ENCODE measurements at places on chromosomes 2 and 18.

DNA sequence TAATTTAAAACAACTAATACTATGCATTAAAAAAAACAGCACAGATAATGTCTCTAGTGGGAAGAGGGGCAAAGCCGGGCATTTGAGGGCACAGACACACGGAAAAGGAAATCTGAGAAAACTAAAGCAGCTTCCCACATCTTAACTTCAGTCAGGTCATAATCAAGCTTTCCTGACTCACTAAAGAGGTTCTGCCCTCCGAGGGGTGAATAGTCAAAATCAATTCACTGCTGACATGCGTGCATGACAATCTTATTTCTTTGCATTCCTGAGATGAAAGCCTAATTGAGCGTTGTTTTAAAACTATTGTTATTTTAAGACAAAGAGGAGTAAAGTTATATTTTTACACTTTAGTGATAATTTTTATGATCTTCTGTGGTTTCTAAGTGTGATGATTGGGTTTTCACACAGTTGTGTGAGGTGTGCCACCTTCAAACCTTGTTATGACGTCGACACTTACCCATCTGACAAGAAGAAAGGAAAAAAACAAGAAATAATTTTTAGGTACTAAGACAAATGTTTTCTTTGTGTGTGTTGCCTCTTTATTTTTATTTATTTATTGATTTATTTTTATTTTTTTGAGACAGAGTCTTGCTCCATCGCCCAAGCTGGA is 90.9 kb downstream of the GATA6 start:
- DNase-seq = no peak

GRCh38 chr18:7177116-7177744 is 53.7 kb upstream of the LRRC30 start:
- DNase-seq = peak; percentile 36

DNA sequence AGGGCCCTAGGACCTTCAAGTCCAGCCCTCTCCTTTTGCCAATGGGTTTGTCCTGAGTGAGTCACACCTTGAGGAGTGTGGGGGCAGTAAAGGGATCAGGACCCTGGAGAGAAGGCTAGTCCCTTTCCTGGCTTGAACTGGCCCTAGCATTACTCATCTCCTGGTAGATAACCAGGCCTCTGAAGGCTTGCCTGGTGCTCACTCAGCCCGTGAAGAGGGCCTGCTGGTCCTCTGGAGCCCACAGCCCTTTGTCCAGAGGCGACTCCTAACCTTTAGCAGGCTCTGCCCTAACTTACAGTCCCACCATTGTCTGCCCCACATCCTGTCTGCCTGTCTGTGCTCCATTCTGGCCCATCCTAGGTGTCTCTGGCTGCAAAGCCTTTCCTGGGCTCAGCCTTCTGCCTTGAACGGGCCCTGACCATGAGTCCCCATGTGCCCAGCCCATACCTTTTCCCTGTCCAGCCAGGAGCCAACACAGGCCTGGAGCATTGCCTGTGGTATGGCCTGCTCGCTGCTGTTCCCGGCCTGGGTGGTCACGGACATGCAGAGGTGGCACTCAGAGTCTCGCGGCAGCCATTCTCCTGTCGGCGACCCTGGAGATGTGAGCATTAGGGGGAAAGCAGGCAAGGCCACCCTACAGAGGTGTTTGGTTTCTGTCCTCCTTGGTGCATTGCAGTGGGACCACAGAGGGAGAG is 5.0 kb downstream of the SFTPB start:
- DNase-seq = no peak

- no peak for DNase-seq
Observed at GRCh38 chr2:122019724-122020123, 264.3 kb downstream of the TSN start.

DNA sequence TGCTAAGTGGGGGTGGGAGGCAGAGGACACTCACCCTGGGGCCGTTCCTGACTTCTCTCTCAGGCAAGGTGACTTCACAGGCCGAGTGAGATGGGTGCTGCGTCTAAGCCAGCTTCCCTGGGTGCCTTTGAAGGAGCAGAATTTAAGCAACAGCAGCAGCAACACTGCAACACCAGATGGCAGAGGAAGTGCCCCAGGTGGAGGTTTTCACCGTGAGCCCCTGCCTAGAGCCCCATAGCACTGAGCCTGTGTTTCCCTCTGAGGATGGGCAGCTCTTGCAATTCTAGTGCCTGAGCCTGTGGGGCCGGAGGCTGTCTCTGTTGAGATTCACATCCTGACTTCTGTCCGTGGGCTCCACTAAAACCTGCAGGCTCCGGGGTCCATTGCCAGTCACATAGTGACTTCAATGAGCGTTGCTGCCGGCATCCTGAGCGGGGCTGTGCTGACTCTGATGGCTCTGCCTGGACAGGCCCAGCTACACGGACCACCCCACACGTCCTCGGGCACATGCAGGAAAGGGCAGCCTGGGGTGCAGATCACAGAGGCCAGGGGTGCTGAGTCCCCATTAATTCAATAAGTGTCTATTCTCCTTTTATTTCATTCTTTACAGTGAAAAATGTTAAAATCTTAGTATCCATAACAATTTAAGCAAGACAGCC is 218.8 kb downstream of the SNTG2 start:
- no peak for DNase-seq

DNA sequence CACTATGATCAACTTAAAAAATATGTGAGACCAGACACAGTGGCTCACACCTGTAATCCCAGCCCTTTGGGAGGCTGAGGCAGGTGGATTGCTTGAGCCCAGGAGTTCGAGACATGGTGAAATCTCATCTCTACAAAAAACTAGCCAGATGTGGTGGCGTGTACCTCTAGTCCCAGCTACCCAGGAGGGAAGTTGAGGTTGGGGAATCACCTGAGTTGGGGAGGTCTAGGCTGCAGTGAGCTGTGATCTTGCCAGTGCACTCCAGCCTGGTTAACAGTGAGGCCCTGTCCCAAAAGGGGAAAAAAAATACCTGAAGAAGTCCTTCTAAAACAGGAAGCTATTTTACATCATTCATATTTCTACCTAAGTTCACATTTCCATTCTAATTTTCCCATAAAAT is 144.0 kb downstream of the EML6 start:
- DNase-seq = no peak

GRCh38 chr2:112880091-112880531 is 30.9 kb upstream of the IL37 start:
- DNase-seq = no peak

- no peak for DNase-seq
Observed at GRCh38 chr2:2826621-2827020, 495.5 kb upstream of the MYT1L start.

DNA sequence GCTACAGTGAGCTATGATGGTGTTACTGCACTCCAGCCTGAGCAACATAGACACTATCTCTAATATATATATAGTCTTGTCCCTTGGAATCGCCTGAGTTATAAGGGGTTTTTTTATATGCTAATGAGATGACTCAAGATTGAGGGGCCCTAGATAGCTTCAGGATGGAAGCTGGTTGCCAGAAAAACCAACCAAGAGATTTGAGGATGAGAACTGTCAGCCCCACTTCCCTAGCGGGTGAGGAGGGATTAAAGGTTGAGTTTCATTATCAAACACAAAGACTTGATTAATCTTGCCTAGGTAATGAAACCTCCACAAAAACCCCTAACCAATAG is 12.6 kb upstream of the GALM start:
- DNase-seq = no peak

Measured in LNCaP clone FGC (cell line).